Dermis microvascular lymphatic vessel endothelial cell (primary cell): ENCODE measurements at places on chromosomes 5 and 9.

- no peak for DNase-seq
These were observed 58.3 kb upstream of the CPEB4 start for GRCh38 chr5:173829826-173830225.

- no peak for DNase-seq
These were observed 385.9 kb upstream of the CHD1 start for GRCh38 chr5:99314721-99315120.

GRCh38 chr9:97468658-97469448, 32.6 kb upstream of the TMOD1 start:
- peak; percentile 82 for DNase-seq

- peak; percentile 48 for DNase-seq
These were observed 4.8 kb downstream of the SUB1 start for GRCh38 chr5:32589942-32590869.

- no peak for DNase-seq
These were observed 119.1 kb downstream of the C9orf50 start for GRCh38 chr9:129501771-129502319.

DNA sequence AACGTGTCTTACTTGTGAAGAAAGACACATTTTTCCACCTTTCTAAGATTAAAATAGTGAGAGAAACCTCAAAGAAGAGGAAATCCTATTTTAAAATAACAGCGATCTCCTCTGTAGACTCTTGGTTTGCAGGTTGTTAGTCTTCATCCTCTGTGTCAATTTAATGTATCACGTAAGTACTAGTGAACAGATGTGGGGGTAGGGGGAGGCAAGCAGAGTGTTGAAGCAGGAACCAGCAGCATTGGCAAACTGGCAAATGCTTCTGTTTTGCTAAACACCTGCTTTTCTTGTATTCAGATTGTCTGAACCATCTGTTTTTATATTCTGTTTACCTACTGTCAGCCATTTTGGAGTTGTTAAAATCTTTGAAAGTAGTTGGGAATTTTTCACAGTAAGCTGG, 159.3 kb upstream of the TLX3 start:
- no peak for DNase-seq

GRCh38 chr5:141501761-141502160, 12.9 kb downstream of the PCDHGC5 start:
- DNase-seq = no peak

- peak; percentile 95 for DNase-seq
These were observed 16.0 kb upstream of the PHF19 start for GRCh38 chr9:120892748-120893610.

- DNase-seq = no peak
These were observed 2.7 kb downstream of the SPINK4 start for GRCh38 chr9:33242609-33243134.

- no peak for DNase-seq
These were observed 235.9 kb upstream of the TRPM3 start for GRCh38 chr9:71357346-71357745.

DNA sequence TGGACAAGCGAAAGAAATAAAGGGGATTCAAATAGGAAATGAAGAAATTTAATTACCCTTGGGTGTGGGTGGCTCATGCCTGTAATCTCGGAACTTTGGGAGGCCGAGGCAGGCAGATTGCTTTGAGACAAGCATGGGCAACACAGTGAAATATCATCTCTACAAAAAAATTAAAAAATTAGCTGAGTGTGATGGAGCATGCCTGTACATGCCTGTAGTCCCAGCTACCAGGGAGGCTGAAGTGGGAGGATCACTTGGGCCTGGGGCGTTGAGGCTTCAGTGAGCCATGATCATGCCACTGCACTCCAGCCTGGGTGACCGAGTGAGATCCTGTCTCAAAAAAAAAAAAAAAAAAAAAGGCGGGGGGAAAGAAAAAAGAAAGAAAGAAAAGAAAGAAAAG, 4.0 kb upstream of the RCL1 start:
- no peak for DNase-seq

GRCh38 chr5:180641566-180641900, 7.9 kb downstream of the FLT4 start:
- DNase-seq = no peak

GRCh38 chr5:107505763-107506534, 164.8 kb downstream of the EFNA5 start:
- DNase-seq = no peak

- no peak for DNase-seq
These were observed 72.1 kb downstream of the TENT4A start for GRCh38 chr5:6785161-6785860.

- no peak for DNase-seq
These were observed 58.2 kb downstream of the PRDM6 start for GRCh38 chr5:123147128-123147715.

- DNase-seq = no peak
These were observed 5.3 kb downstream of the RALGDS start for GRCh38 chr9:133115604-133116345.

- no peak for DNase-seq
These were observed 14.7 kb downstream of the PIK3R1 start for GRCh38 chr5:68230285-68230684.

DNA sequence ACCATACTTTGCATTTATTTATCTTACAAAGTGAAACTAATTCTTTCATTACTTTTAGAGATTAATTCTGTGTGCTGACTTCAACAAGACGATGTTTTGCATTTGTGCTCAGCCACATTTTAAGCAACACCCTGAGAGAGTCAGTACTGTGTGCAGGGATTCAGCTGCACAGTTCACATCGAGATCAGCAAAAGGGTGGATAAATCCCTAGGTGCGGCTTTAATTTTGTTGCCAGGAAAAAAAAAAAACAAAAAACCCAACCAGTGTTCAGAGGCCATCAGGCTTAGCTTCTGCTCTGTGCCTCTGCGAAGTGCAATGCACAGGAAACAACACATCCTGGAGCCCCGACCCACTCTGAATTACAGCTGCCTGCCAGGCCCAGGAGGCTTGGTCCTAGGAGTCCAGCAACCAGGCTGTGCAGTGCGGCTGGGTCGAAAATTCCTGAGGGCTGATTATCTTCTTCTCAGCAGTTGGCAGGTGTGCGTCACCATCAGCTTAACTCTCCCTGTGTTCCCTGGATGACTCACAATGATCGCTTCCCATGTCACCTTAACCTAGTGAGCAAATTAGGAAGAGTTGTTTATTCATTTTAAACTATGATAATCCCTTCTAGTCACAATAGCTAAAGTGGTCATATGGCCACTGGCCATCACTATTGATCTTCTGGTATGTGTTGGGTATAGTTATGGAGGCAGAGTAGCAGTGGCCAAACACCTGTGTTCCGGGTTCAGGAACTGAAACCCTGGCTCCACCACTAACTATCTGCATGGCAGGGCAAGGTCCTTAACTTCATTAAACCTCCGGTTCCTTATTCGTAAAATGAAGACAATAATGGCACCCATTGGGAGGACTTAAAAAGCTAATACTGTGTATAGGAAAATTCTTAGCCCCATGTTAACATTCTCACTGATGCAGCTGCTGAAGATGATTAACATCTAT, 31.2 kb upstream of the NDUFB6 start:
- peak; percentile 40 for DNase-seq

DNA sequence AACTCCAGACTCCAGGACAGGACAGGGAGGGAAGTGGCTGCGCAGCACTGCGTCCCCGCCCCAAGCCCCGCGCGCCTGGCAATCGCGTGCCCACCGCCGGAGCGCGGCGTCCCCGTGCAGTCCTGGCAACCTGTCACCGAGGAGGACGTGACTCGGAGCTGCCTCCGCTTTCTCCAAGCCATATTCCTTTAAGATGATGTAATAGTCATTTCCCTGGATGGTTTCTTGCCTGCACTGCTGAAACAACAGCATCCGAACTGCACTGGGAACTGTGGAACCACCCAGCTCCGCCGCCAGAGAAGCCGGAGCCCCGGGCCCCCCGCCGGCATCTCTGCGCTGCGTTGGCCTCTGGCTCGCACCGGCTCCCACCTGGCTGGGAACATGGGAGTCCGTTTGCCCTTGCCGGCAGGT, 34.5 kb downstream of the KCTD16 start:
- DNase-seq = peak; percentile 43

GRCh38 chr5:107469064-107469463, 201.7 kb downstream of the EFNA5 start:
- no peak for DNase-seq

DNA sequence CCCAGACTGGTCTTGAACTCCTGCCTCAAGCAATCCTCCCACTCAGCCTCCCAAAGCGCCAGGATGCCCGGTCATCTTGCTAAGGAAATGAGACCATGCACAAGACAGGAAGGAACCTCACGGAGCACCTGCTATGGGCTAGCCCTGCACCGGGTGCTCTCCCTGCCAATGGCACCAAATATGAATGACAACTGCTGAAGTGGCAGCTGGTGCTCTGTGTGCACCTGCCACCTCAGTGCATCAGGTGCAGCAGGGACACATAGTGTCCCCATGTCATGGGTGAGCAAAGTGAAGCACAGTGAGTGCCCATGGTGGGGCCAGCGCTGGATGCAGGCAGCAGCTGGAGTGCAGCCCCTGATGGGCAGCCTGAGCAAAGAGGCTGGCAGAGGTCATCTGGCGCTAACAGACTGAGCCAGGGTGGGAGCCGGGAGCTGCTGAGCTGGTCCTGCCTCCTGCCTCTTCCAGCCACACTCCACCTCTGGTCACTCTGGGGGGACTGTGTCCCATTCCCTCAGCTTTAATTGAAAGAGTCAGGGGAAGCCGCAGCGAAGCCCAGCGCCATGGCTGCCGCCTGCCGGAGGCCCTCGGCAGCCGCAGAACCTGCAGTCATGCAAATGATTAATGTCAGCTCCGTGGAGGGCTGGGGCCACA, 46.4 kb downstream of the BARX1 start:
- no peak for DNase-seq

DNA sequence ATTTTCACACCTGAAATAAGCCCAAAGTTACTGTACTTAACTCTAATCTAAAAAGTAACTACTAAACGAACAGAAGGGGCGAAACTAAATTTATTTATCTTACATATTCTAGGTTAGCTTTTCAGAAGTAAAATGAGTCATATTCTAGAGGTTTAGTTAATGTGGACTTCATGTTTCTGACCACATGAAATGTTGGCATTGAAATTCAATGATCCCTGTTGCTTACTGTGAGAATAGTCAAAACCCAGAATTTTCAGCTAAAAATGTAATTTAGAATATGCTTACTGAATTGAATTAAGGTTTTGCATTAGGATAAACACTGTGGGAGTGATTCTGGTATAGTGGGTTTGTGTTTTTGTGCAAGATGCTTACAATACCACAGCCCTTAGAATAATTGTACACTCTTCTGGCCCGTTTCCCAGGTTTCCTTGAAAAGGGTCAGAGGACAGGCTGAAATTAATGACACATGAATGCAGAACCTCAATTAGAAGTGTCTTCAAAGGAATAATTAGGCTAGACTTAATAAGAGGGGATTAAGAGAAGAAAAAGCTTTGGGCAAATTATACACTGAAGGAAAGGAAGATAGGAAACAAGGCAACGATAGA, 1.4 kb upstream of the SNX18 start:
- no peak for DNase-seq

- DNase-seq = peak; percentile 14
These were observed 87.2 kb downstream of the CSNK1G3 start for GRCh38 chr5:123599171-123599570.

GRCh38 chr5:96968074-96968473, 32.2 kb downstream of the LNPEP start:
- DNase-seq = peak; percentile 85

DNA sequence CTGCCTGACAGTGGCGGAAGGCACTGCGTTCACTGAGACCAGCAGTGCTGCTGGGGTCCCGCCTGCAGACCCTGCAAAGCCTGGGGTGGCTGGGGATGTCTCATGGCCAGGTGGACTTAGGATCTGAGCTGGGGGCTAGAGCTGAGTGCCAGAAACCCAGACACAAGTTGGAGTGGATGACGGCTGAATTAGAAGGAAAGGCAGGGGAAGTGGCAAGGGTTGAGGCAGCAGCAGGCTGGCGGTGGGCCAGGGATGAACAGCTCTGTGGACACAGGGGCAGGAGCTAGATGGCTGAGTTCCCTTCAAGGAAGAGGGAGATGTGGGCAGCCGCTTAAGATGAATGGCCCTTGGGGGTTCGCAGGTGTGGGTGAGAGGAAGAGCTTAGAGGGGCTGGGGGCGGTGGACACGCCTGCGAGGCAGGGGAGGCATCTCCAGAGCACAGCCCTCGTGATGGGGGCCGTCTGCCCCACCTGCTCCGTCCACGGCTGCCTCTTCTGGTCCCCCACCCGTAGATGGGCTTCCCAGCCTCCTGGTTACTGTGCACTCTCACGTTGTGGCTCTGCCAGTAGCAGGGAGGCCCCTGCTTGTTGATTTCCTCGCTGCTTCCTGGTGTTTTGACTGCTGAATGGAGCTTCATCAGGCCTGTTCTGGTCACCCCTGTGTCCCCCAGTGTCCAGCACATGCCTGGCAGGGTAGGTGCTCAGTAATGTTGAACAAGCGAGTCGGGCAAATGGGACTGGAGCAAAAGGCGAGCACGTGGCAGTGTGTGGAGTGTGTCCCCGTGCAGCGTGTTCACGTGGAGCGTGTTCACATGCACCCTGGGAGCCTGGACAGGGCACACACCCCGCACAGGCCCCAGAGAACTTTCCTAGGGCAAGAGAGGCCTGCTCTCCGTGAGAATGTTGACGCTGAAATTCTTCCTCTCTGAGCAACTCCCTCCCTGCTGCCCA, 168.2 kb downstream of the CACNA1B start:
- DNase-seq = no peak

- DNase-seq = no peak
These were observed 2.0 kb upstream of the MEF2C start for GRCh38 chr5:88885002-88885401.

DNA sequence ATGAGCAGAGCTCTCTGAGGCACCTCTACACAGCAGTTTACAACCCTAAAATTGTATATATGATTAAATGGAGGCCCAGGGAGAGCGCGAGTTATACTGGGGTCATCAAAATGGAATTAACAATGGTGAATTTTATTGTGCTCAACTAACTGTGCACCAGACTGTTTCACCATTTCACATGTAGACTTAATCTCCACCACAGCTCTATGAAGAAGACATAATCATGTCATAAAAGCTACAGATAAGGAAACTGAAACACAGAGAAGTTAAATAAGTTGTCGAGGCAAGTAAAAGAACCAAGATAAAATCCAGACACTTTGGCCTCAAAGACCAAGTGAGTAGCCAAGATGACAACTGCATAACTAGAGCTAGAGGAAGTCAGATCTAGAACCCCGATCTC, 1.5 kb downstream of the SH3TC2 start:
- DNase-seq = no peak

- DNase-seq = peak; percentile 58
These were observed 155.5 kb downstream of the GNAQ start for GRCh38 chr9:77876091-77876490.

GRCh38 chr9:69195668-69196067, 21.6 kb downstream of the TJP2 start:
- DNase-seq = no peak

- no peak for DNase-seq
These were observed 16.7 kb upstream of the SLC28A3 start for GRCh38 chr9:84357275-84357674.

DNA sequence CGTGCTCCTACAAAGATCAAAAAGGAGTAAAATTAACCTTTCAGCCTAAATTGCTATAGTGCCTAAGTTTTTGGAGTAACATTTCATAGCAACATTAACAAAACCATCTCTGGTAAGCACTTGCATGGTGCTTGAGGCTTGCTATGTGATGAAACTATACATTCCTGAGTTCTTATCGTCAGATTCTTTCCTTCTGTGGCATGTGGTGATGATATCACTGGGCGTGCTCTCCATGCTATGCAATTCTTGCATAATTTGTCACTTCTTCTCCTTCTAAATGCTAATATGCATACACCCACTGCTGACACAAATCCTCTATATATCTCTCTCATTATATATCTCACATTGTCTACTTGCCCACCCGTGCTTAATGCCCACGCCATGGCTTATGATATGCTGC, 2019.9 kb downstream of the MAT2B start:
- no peak for DNase-seq
